Stimulated activated CD8-positive, alpha-beta memory T cell treated with anti-CD3 and anti-CD28 coated beads, Interleukin-7, amount 100 ng/mL, for 1 hour (primary cell): ENCODE measurements at places on chromosomes 16 and 17.

GRCh38 chr17:3904501-3904900 is 11.6 kb upstream of the CAMKK1 start:
- no peak for DNase-seq

DNA sequence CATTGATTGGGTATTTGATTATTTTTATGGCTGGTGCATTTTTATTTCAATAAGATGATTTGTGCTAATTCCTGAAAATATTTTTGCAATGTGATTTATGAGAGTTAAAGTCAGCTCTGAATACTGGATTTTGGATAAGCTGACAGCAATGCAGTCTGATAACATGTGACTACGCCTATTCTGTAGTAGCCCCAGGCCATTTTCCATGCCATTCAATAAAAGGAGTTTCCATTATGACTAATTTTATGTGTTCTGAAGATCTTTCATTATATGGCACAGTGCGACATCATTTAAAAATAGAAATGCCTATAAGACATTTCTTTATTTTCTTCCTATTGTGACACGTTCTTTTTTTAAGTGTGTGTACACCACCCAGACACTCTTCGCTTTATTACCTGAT is 46.3 kb downstream of the KCNJ2 start:
- no peak for DNase-seq

DNA sequence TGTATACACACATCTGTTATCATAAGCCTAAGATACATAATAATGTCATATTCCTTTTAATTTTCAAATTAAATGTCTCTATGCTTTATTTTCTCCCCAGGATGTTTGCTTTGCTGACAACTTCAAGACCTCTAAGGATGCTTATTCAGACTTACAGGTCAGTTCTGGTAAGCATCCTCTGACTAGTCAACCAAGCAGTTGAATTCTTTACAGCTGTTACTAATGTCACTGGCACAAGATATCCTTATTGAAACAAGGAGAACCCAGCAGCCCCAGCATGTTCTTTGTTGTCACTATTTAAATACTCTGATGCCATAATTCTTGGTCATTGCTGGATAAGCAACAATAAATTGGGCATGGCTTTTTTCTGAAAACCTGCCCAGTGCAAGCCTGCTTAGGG is 232.3 kb upstream of the PMFBP1 start:
- DNase-seq, result no peak

- DNase-seq, result no peak
These were observed 21.2 kb downstream of the CLEC16A start for GRCh38 chr16:10965440-10966061.

DNA sequence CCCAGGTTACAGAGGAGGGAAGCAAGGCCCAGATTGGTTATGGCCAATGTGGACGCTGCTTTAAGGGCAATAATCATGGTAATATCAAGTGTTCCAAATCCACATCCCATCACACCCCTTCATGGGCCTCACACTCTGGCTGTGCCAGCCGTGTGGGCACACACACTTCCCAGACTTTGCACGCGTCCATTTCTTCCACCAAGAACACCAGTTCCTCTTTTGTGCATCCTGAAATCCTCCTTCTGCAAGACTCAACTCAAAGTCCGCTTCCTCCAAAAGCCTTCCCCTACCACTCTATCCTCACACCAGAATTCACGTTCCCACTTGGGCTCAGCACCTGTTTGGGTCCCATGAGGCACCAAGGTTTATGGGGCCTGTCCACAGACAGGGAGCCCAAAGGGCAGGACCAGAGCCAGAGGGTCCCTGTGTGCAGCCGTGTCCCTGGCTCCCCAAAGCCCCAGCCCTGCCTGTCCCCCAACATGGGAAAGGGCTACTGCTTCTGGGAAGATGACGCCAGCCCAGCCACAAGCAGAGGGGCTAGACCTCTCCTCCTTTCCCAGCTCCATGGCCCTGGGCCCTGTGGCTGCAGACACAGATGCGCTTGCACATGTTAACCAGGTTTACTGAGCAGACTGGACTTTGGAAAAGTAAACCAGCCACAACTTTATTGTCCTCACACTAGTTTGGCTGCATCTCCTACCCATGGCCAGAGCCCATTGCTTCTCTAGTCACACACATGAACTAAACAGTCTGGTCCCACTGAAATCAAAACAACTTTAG is 20.3 kb downstream of the SPNS3 start:
- no peak for DNase-seq

DNA sequence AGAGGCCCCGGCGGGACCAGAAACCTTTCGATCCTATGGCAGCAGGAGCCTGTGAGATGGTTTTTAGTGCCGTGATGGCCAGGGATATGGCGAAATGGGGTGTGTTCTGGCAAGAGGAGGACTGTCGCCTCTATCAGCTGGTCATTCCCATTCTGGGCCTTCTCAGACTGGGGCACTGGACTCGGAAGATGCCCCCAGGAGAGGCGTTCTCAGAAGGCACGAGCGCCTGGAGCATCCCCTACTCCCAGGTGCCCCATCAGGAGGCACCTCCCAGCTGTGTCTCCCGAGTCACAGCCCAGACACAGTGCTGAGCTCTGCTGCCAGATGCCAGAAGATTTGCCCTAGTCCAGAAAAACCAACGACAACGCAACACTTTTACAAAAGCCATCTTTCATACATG is 54.6 kb upstream of the ENDOV start:
- DNase-seq, result no peak

GRCh38 chr16:12798846-12799245 is 4.8 kb downstream of the CPPED1 start:
- DNase-seq, result no peak

- no peak for DNase-seq
These were observed 56.0 kb downstream of the CDH13 start for GRCh38 chr16:82682767-82683166.

GRCh38 chr17:31007695-31008373 is 37.0 kb downstream of the RNF135 start:
- no peak for DNase-seq

DNA sequence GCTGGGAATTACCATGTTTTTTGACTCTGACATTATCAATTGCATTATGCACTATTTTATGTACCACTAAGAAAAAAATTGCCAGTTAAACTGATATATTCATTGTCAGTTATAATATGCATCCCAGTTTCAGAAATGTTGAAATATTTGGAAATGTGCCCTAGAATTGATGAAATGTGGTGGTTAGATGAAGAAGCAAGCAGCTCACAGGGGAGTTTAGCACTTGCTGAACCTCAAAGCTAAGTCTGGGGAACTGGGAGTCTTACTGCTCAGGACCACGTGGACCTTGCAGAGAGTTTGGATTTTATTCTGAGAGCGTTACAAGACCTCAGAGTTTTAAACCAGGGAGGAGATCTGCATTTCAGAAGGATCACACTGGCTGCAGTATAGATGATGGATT is 67.9 kb downstream of the TNRC6C start:
- DNase-seq, result no peak

DNA sequence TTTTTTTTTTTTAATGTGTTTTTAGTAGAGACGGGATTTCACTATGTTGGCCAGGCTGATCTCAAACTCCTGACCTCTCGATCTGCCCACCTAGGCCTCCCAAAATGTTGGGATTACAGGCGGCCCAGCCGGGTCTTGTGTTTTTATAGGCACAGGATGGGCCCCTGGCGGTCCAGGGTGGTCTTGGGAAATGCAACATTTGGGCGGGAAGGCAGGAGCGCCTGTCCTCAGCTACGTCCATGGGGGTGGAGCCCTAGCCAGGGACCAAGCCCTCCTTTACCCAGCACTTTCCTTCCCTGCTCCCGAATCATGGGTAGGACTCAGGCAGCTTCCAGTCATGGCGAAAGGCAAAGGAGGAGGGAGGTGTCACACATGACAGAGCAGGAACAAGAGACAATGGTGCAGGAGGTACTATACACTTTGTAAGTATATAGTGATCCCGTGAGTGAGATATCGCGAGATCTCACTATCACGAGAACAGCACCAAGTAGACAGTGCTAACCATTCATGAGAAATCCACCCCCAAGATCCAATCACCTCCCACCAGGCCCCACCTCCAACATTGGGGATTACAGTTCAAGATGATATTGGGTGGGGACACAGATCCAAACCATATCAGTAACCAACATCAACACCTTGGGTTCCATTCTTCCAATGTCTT is 226.7 kb upstream of the WSCD1 start:
- no peak for DNase-seq

GRCh38 chr16:9906218-9906617 is 276.0 kb downstream of the GRIN2A start:
- no peak for DNase-seq

DNA sequence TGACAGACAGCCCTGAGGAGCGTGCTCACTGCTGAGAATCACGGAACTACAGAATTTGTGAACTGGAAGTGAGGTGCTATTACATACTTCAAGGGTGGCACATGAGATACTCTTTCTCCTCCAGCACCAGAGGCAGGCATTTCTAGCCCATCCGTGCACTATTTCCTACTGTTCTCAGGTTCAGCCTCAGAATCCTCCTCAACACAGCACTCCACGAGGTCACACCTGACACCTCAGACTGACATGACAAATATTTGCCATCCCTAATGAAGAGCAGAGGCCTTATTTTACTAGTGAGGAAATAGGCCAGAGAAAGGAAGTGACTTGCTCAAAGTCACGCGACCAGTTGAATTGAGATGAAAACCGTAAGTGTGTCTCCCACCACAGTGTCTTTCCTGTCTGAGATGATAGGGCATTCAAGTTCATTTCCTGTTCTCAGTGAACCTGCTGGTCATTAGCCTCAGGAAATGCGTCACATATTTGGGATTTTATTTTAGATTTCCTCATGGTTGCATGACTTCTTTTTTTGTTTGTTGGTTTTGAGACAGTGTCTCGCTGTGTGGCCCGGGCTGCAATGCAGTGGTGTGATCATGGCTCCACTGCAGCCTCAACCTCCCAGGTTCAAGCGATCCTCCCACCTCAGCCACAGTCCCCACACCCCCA is 23.6 kb downstream of the SEZ6 start:
- DNase-seq, result peak; percentile 19

GRCh38 chr17:41638194-41638593 is 13.8 kb upstream of the KRT17 start:
- DNase-seq, result no peak

DNA sequence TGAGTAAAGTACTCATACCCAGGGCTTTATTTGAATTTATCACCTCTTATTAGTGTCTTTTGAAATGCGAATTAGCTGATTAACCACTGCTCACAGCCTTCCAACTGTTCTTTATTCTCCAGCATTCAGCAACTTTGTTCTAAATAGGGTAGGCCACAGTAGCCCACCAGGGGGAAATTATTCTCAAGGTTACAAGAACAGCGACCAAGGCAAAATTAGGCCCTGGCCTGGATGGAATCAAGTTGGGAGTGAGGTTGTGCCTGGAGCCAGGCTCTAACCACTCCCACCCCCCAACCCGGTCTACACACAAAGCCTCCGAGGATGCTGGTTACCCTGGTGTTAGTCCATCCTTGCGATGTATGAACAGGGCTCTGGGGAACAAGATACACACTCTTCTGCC is 245.5 kb downstream of the STX8 start:
- no peak for DNase-seq

DNA sequence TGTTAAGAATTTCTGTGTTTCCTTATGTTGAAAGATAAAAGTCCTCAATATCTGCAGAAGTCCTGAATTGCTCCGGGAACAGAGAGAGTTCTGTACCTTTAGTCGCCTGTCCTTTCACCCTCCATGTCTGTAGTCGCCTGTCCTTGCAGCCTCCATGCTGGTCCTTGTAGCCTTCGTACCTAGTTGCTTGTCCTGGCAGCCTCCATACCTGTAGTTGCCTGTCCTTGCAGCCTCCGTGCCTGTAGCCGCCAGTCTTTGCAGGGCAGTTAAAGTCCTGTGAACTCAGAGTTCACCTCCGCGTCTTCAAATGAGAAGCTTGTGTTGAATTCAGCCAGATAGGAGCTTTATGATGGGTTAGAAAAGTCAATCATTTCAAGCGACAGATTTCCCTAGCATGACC is 19.5 kb upstream of the ITGAX start:
- DNase-seq, result no peak

DNA sequence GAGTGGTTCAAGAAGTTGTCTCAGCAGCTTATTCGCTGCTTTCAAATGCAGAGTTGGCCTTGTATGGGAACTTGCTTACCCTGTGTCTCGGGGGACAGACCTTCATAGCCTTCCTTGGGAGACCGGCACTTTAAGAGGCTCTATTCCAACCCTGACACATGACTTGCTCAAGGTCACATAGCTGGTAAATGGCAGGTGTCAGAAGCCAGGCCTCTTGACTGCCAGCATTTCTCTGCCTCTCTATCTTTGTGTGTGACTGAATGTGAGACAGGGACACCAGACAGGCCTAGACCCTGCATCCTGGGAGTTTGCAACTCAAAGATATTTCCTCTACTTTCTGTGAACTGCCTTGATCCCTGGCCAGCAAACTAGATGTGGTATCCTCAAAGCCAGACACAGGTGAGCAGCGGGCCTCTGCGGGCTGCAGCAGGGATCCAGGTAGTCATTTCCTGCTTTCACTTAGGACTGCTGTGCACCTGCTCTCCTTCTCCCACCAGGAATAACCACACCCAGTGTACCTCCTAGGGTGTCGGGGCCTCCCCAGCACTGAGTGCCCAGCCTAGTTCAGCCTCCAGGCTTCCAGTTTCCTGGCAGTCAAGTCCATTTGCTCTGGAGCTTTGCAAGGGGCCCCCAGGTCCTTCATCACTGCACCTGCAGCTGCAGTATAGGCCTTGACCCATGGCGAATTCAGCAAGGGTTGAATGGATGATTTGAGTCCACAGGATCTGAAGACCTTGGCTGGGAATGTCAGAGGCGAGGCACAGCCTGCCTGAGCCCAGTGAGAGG is 116.6 kb upstream of the TNRC6C start:
- DNase-seq, result no peak

DNA sequence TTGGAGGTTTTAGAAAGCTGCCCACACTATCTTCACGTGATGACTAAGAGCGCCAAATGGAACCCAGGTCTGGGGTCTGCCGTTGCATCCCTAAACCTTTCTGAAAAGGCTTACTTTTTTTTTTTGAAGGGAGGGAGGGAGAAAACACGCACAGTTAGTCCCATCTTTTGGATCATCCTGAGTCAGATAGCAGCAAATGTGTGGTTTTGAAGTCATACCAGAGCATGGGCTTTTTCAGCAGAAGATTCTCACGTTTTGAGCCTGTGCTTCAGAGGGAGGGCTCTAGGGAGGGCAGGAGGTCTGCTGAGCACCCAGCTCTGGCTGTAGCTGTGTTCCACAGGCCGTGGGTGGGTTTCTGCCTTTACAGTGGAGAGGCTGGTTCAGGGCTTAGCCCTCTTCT is 194.7 kb downstream of the SNX29 start:
- no peak for DNase-seq

- no peak for DNase-seq
These were observed 396.6 kb upstream of the DYNLRB2 start for GRCh38 chr16:80144191-80144590.

DNA sequence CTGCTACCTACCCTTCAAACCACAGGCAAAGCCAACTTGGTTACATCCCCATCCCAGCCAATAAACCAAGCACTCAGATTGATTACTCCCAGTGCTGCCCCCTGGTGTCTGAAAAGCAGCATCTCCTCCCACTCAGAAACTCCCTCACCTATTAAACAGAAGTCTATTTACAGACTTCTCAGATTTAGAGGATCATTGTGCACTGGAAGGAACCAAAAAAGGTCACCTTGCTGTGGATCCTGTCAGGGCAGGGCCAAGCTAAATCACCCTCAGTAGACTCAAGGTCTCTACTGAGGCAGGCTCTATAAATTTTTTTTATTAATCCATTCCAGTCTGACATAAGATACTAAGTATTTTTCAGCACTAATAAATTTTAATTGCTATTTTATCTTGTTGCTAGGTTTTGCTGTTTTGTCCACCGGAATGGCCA is 17.6 kb downstream of the HIGD1B start:
- peak; percentile 37 for DNase-seq

GRCh38 chr16:23156946-23157460 is 7.8 kb upstream of the USP31 start:
- no peak for DNase-seq

- no peak for DNase-seq
These were observed 18.8 kb upstream of the ZNF423 start for GRCh38 chr16:49874613-49875237.
